HFFc6 (cell line): ENCODE measurements at places on chromosomes 13 and 19. TPM values are rescaled to one million over a fixed set of nuclear protein-coding genes. Genes with fewer than 3 reads are reported as not detected.

Gene GIPR
- 0.50 to 0.71 TPM (median 0.61 TPM) in 3 replicates for total RNA-seq

Gene SHFL
- total RNA-seq = 17.0 to 21.5 TPM (median 18.9 TPM) in 3 replicates

DNA sequence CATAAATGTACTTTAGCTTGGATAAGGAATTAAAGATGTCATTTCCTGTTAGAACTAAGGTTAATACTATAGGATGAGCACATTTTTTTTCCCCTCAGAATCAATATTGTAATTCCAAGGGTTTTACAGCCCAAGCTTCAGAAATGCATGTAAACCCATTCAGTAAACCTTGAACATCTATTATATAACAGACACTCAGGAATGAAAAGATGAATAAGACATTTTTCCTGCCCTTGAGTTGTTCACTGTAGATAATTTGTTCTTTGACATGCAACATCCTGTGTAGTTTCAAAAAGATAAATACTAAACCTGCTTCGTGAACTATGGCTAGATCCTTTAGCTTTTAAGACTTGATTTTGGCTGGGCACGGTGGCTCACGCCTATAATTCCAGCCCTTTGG is 21.7 kb upstream of the KCTD4 start:
- peak overlapping the region; percentile 49; the same call in 1 of the 2 replicates for H3K27ac ChIP-seq
- DNase-seq = no peak
- peaks cover 71% of the 10 kb centered on the region for H3K4me1 ChIP-seq
- H3K36me3 ChIP-seq = peaks cover 21% of the 10 kb centered on the region
- H3K4me3 ChIP-seq = no peak overlapping the region
- no peaks in the 10 kb centered on the region for H3K27me3 ChIP-seq

GRCh38 chr19:8988204-8988603 is 22.0 kb downstream of the MUC16 start:
- H3K36me3 ChIP-seq = 0 out of 2 replicates have a peak, but pooled peaks cover 4% of the 10 kb centered on the region
- H3K4me3 ChIP-seq = no peak overlapping the region
- H3K27me3 ChIP-seq = no peaks in the 10 kb centered on the region; the same call in 1 of the 2 replicates
- no peak for DNase-seq
- no peak overlapping the region for H3K27ac ChIP-seq
- no peaks in the 10 kb centered on the region for H3K4me1 ChIP-seq

DNA sequence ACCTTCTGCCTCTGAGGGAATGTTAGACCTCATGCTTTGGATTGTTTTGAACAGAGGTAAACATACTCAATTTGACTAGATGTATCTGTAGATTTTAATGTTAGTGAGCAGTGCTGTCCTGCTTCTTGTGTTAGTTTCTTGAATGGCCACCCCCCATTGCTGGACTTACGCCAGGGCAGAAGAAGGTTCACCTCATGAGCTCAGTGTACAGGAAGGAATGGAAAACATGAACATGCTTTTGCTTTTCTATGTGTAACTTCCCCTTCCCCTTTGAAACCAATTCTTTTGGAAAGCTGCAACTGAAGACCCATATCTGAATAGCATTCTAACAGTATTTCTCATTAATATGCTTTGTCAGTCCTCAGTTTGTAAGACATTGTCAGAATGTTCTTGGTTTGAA is 32.3 kb downstream of the WASF3 start:
- H3K4me1 ChIP-seq = peaks cover 77% of the 10 kb centered on the region
- H3K4me3 ChIP-seq = no peak overlapping the region
- H3K27ac ChIP-seq = no peak overlapping the region
- DNase-seq = no peak
- no peaks in the 10 kb centered on the region for H3K36me3 ChIP-seq

DNA sequence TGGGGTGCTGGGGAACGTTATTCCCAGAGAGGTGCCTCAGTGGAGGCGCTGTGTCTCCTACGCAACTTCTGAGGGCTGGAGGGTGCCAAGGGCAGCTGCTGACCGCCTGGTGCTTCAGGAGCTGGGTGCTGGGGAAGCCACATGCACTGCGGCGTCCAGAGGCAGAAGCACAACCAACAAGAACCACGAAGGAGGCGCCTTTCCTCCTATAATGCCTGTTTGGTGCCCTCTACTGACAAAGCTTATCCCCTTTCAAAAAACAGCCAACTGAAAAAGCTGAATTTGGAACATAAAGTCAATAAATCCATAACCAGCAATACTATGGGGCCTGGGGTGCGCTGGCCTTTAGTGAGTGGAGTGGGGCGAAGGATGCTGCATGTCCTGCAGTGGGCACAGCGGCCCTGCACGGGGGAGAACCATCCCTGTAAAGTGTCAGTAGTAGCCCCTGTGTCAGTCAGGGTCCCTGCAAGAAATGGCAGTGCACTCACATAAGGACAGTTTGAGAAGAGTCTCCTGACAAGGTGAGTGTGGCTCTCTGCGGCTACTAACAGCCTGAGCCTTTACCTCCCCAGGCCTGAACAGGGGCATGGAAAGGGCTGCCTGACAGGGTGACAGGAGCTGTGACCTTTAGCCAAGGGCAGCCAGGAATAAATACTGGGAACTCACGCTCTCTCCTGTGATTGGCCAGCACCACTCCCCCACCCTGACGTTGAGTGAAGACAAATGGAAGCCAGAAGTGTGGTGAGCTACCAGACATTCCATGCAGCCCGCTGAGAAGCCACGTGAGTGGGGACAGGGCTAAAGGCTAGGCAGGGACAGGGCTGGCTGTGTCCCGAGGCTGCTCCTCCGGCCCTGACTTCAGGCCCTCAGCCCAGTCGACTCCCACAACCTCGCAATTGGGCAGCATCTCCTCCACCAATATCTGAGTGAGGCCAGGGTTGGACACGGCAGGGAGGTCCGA is 4.5 kb upstream of the B3GNT8 start:
- H3K4me1 ChIP-seq = peaks cover 30% of the 10 kb centered on the region
- H3K36me3 ChIP-seq = peaks cover 16% of the 10 kb centered on the region; the same call in 1 of the 2 replicates
- peak; percentile 46 for DNase-seq
- no peak overlapping the region for H3K27ac ChIP-seq
- no peaks in the 10 kb centered on the region for H3K27me3 ChIP-seq

DNA sequence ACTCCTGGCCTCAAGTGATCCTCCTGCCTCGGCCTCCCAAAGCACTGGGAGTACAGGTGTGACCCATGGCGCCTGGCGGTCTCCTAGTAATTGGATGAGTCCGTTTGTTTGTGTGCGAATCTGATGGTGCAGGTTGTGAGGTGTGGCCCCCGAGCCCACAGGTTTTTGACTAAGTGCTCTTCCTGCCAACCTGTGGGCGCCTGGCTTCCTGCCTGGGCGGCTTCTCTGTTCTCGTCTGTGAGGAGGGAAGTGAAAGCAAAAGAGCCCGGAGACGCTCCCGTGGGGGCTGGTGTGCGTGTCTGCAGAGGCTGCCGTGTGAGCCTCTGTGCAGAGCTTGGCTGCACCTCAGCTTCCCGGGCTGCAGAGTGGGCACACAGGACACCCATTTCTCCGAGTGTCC is 10.0 kb downstream of the ARHGAP45 start:
- peaks cover 6% of the 10 kb centered on the region; the same call in 1 of the 2 replicates for H3K27me3 ChIP-seq
- no peak overlapping the region for H3K4me3 ChIP-seq
- H3K27ac ChIP-seq = no peak overlapping the region
- H3K4me1 ChIP-seq = peaks cover 9% of the 10 kb centered on the region
- no peak for DNase-seq
- H3K36me3 ChIP-seq = no peaks in the 10 kb centered on the region

- H3K27me3 ChIP-seq = peaks cover 21% of the 10 kb centered on the region
- DNase-seq = no peak
- no peak overlapping the region for H3K4me3 ChIP-seq
- H3K27ac ChIP-seq = no peak overlapping the region
- H3K36me3 ChIP-seq = no peaks in the 10 kb centered on the region
- H3K4me1 ChIP-seq = no peaks in the 10 kb centered on the region
Measured at GRCh38 chr13:28092431-28092830, 7.9 kb downstream of the FLT3 start.

GRCh38 chr19:2173767-2174577 is 10.2 kb downstream of the DOT1L start:
- no peak for DNase-seq
- no peak overlapping the region for H3K4me3 ChIP-seq
- H3K4me1 ChIP-seq = peaks cover 26% of the 10 kb centered on the region
- H3K36me3 ChIP-seq = peaks cover 10% of the 10 kb centered on the region

DNA sequence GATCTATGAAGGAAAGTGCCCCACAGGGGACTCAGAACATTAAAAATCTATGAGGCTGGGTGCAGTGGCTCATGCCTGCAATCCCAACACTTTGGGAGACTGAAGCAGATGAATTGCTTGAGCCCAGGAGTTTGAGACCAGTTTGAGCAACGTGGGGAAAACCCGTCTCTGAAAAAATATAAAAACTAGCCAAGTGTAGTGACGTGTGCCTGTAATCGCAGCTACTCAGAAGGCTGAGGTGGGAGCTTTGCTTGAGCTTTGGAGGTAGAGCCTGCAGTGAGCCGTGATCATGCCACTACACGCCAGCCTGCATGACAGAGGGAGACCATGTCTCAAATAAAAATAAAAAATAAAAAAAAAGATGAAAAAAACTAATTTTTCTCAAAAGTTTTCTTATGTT is 1070.6 kb downstream of the PCDH9 start:
- DNase-seq = no peak
- H3K27me3 ChIP-seq = no peaks in the 10 kb centered on the region
